ENCODE measurements at places on chromosomes 2 and 18.

GRCh38 chr2:138819964-138820363 lies 39.8 kb upstream of the NXPH2 start:
- DNase-seq, result no peak

DNA sequence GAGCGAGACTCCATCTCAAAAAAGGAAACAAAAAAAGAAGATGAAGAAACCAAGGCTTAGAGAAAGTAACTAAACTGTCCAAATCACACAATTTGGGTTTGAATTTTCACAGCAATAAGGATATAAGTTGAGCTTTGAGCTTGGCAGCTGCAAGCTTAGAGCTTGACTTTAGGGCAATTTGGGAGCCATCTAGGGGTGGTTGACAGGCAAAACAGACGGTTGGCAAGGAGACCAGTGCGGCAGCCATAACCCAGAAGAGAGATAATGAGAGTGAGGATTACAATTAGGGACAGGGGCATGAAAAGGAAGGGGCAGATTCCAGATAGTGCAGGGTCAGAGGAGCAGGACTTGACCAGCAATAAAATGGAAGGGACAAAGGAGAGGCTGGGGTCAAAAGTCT lies 382.2 kb upstream of the HNRNPA3 start:
- DNase-seq, result no peak

- peak; percentile 15 for DNase-seq
Observed at GRCh38 chr2:57434441-57434840, 612.2 kb upstream of the VRK2 start.

DNA sequence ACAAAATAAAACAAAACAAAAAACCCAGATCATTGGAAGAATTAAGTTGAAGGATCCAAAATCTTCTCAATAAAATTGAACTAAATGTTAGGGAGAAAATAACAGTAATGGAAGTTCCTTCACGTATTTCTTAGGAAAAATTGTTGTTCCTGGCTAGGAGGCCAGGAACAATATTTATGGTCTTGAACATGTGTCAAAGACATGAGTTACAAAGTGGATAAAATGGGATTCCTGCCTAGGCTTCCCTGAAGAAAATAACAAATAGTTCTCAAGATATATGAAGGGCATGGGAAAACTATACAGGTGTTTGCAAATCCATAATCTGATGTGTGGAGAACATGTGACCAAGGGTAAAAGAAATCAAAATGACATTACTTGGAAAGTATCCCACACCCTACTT lies 67.6 kb upstream of the ITGB6 start:
- DNase-seq, result no peak

DNA sequence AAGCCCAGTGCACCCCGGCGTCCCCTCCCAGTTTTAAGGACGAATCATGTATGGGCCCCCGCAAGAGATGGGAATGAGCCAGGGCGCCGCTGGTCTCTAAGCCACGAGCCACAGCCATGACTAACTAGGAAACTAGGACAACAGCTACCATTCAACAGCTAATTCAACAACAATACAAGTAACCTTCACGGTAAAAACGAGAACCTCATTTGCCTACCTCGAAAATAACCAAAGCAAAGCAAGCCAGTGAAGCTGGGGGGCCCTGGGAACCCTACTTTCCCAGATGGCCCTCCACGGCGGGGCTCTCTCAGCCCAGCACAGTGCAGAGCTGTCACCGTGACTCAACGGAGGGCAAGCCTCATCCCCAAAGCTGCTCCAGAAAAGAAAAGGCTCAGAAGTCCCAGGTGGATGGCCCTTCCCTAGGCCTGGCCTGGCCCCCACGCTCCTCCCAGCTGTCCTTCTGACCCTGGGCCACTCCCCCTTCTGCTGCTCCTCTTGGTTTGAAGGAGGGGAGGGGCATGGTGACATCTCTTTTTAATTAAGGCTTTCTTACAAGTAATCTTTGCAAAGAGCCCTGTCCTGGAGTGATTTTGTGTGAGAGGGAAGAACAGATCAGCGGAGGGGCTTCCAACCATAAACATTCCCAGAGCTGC lies 126.3 kb downstream of the HDAC4 start:
- peak; percentile 81 for DNase-seq

DNA sequence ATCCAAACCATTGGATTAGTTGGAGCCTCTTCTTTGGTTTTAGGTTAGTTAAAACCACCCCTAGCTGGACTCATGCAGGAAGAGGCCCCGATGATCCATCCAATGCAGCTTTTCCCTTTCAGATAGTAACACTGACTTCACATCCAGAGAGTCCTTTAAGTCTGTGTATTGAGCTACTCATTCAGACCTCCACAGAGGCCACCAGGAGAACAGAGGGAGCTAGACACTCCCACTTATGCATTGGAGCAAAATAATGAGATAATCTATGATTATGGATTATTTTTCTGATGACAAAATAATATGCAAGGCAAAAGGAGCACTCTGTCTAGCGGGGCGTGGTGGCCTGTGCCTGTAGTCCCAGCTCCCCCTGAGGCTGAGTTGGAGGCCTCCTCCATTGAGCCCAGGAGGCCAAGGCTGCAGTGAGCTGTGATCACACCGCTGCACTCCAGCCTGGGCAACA lies 1.6 kb upstream of the ROCK2 start:
- DNase-seq, result no peak
